HS-27A (cell line): ENCODE measurements at places on chromosomes 6 and 20.

DNA sequence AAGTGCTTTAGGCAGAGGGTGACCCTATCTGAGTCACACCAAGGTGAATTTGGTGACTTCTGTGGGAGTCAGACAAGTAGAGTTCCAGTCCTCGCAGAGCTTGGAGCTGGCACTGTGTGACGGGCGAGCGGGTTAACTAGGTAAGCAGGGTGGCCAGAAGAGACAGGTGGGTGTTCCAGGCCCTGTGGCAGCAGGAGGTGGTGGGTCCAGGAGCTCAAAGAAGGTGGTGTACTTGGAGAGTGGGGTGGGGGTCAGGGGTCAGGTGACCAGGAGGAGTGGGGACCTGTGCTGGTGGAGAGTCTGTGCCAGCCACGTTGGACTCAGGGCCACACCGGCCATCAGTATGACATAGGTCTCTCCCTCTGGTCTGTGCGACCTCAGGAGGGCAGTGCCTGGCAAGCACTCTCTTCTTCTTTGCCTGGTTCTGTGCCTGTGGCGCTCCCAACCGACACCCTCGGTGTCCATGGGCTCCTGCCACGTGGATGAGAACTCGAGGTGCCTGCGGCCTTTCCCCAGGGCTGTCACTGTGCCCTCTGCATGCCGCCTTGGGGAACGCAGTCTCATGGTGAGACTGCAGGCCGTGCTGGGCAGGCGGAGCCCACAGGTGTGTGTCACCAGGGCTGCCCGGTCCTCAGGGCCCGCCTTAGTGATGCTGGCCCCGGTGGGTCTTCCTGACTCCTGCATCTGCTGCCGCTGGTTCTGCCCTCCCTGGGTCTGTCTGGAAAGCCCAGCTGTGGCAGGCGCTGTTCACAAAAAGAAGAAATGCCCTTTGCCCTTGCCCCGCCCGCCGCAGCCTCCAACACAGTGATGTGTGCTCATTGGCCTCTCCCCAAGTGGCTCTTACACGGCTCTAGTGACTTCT is 1.6 kb downstream of the MRGBP start:
- DNase-seq, result no peak

DNA sequence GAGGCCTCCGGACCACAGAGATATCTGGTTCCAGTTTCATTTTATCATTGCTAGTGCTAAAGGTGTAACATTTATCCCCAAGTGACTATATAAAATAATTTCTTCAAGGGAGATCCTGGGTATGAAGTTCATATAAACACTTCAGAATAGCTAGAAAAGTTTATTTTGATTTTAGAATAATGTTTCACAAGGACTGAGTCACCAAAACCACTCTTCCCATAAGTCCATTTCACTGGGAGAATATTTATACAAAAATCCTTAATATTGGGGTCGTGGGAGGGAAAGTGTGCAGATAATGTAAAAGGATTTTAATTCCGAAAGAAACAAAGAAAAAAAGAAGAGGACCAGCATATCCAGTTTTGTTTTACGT is 128.1 kb downstream of the ISM1 start:
- no peak for DNase-seq

- DNase-seq, result no peak
Measured at GRCh38 chr6:127918506-127919427, 17.9 kb upstream of the THEMIS start.

DNA sequence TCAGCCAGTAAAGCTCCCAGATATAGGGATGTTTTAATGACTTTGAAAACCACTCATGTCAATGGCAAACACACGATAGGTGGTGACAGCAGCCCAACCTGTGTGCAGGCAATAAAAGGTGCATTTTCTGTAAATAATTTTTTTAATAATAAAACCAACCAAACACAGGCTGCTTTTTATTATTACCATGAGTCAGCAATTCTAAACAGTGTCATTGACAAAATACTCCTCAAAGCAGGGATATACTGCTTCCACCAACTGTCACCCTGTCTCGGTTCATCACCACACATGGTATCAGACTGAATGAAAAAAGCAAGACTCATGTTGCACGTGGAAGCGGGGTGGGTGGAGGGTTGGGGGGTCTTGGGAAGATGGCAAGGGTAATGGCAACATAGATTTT is 195.9 kb downstream of the ANKRD60 start:
- no peak for DNase-seq

DNA sequence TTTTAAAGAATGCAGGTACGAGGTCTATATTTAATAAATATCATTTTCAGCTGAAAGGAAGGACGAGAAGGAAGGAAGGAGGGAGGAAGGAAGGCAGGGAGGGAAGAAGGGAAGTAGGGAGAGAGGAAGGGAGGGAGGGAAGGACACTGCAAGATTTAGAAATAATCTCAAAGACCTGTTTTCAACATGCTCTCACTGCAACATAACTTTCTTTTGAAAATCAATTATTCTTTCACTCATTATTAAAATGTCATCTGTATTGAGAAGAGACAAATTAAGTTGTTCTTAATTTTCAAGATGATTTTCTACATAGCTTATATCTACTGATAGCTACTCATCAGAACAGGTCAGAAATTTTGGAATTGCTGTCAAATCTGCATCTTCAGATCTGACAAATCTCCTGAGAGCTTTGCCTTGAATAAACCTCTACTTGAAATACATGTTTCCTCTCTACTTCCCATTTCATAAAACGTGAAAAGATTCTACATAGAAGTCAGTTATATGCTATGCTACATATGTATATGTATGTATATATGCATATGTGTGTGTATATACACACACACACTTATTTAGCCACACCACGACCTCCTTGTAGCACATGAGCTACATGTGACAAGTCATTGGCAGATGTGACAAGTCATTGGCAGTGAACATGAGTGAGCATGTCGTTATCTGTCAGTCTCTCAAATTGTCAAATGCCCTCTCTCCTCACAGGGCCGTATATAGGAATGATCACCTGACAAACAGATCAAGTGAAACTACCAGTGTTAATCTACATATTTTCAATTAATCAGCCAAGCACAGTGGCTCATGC is 241.6 kb downstream of the LY86 start:
- no peak for DNase-seq

GRCh38 chr6:96923871-96924493 is 546 bp upstream of the KLHL32 start:
- DNase-seq, result no peak

DNA sequence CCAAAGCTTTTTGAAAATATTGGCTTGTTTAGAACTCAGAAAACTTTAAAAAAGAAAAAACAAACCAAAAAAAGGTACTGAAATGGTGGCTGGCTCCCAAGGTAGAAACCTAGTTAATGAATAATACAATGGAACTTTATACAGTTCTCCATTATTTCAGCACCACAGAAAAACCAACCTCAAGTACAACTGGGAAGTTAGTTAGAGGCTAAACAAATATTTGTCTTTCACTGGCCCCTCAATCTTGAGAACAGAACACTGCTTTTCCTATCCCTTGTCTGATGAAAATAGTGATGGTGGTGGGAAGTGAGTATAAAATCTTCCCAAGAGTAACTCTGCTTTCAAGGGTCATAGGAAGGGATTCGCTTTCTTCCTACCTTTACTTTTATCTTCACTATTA is 126.5 kb downstream of the REV3L start:
- DNase-seq, result no peak

DNA sequence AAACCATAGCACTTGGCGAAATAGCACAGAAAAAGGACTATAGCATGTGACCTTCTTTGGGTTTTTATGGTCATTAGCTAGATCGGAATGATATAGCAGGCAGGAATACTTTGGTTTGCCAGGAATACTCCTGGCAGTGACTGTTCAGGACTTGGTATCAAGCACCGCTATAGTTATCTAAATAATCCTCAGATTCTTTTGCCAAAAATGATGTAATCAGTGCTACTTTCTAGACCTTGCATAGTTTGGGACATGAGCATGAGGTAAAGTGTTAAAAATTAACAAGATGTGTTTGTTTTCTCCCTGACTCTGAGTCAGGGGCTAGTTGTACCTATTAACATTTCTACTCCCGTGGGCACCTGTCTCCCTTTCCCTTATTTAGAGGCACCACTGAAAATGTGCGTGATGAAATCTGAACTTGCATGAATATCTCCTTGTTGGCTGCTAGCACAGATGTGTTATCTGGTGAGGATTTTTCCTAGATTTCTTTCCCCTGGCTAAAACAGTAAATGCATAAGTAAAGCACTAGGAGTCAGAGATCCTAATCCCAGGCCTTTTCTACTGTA is 511.0 kb downstream of the CDKAL1 start:
- DNase-seq, result no peak

GRCh38 chr6:52958546-52959255 is 36.4 kb downstream of the GSTA4 start:
- DNase-seq, result no peak

DNA sequence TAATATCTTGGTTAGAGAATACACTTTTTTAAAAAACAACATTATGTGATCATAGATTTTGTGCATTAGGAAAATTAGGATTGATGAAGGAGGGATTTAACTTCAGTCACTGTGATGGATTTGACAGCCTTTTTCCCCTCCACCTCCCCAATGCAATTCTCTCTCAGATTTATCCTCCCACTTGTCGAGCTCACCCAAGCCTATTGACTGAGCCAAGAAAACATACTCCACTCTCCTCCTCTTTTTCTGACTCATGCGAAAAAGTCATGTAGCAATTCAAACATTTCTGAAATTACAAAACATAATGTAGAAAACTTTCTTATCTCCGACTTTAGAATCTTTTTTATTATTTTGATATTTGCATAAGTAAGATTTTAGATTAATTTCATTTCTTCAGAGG is 24.1 kb downstream of the KLHL32 start:
- no peak for DNase-seq

DNA sequence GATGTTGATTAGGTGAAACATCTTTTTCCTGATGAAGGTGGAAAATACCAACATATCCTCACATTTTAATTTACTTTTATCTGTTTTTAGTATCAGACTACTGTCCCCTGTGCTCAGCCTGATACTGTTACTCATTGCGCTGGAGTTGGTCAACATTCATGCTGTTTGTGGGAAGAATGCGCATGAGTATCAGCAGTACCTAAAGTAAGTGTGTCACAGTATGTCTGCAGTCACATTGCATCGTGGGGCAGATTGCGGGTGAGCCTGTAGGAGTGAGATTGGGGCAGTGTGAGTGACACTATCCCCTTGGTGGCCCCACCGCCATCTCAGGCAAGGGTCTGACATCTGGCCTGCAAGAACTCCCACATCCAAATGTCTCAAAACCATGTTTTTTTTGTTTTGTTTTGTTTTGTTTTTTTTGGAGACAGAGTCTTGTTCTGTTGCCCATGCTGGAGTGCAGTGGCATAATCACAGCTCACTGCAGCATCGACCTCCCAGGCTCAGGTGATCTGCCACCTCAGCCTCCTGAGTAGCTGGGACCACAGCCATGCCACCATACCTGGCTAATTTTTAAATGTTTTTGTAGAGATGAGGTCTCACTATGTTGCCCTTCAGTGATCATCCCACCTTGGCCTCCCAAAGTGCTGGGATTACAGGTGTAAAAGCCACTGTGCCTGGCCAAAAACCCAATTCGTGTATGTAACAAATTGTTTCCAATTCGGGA is 27.8 kb downstream of the ERMARD start:
- DNase-seq, result no peak

- DNase-seq, result no peak
Measured at GRCh38 chr6:6461138-6461537, 127.4 kb upstream of the LY86 start.

DNA sequence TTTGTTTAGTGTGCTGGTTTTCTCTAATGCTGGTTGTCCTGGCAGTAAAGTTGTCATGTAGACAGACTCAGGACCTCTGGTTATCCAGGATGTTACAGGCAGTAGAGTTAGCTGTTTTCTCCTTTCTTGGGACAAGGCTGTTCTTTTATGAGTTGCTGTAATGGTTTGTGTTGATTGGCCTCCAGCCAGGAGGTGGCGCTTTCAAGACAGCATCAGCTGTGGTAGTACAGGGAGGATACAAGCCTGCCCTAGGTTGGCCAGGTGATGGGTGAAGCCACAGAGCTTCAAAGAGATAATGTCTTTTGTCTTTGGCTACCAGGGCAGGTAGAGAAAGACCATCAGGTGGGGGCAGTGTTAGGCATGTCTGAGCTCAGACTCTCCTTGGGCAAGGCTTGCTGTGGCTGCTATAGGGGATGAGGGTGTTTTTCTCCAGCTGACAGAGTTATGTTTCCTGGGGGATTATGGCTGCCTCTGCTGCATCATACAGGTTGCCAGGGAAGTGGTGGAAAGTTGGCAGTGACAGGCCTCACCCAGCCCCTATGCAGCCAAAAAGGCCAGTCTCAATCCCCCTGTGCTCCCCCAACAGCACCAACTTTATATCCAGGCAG is 127.2 kb upstream of the TAB2 start:
- no peak for DNase-seq

- no peak for DNase-seq
Measured at GRCh38 chr6:14787250-14787649, 458.6 kb upstream of the JARID2 start.

DNA sequence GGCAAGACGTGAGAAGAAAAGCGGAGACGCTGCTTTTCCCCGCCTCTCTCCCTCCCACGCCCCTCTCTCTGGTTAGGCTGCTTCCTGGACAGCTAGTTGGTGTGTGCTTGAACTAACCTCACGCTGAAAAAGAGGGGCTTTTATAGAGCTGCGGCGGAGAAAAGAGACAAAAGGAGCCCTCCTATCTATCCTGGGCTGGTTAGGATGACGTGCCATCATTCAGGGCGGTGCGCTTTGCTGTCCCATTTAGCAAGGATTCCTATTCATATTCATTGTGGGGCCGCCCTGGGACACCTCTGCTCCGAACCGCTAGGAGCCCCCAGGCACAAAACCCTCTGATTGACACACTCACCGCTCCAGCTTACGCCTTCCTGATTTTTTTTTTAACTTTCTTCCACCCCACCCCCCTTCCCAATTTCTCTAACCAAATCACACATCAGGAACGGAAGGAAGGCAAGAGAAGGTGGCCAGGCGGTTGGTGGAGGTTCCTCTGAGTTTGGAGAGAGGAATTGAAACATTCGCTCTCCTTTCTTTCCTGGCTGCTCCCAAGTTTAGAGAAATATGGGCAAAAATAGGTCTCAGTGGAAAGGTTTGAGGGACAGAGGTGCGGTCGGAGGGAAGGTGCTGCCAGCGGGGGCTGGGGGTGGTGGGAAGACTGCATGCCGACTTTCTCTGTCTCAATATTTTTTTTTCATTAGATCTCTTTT is at the start of gene OLIG3:
Gene OLIG3, minus strand, starts transcription at position 114 of the 707 bp plus-strand sequence. CDS start 224 bp downstream, outside the sequence.
- DNase-seq, result no peak

DNA sequence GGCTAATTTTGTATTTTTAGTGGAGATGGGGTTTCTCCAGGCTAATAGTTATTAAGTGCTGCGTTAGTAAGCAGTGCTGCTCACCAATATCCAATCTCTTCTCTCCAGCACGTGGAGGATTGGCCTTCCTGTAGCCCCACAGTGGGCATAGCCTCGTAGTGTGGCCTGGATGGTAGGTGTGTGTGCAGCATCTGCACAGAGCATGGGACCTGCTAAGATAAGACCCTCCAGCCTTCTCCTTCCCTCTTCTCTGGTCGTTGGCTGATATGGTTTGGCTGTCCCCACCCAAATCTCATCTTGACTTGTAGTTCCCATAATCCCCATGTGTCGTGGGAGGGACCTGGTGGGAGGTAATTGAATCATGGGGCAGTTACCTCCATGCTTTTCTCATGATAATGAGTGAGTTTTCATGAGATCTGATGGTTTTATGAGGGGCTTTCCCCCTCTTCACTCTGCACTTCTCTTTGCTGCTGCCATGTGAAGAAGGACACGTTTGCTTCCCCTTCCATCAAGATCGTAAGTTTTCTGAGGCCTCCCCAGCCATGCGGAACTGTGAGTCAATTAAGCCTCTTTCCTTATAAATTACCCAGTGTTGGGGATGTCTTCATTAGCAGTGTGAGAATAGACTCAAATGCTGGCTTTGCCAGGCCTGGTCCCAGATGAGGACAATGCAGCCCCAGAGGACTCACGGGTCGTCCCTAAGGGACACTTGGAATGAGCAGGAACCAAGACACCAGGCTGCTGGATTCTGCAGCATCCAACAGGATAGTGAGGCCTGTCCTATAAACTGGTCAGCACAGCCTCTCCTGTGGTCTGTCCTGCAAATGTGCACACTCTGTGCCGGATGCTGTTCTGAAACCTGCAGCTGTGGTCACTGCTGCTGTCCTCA is 63.4 kb upstream of the AFDN start:
- no peak for DNase-seq
